B cell (primary cell): ENCODE measurements at places on chromosomes 2 and 18. TPM values are rescaled to one million over a fixed set of nuclear protein-coding genes. Genes with fewer than 3 reads are reported as not detected.

Gene STARD6
- not detected in 2 replicates for total RNA-seq

DNA sequence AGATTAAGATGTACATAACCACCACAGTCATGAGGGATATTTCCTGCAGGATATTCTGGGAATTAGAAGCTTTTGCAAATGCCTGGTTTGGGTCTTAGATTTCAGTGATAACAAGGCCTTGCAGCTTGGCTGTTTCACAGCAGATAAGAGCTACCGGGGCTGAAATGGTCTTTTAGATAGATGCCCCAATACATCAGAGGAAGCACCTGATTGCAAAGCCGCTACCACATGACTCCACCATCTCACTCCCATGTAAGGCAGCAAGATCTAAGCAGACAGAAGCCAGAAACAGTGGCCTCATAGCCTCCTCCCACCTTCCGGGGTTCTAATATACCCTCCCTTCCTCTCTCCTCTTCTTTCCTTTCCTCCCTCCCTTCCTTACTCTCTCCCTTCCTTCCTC is 31.1 kb upstream of the EPG5 start:
- no peak for DNase-seq

GRCh38 chr2:146949400-146949799 is 895.4 kb upstream of the ACVR2A start:
- no peak for DNase-seq

DNA sequence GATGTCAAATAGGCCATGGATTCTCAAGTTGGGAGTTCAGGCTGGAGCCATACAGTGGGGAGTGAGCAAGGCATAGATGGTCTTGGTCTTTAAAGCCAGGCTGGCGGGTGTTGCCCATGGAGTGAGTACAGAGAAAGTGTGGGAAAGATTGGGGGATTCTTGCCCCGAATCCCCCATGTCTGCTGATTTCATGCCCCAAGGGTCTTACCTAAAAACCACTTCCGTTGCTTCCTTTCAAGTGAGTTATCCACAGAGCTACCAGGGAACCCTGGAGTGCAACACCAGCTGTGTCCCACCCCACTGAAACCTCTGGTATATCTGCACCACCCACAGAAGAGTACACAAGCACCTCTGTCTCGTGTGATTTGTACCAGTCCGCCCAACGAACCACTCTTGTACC is 31.4 kb downstream of the FHOD3 start:
- no peak for DNase-seq

GRCh38 chr18:13289481-13290205 is 71.1 kb downstream of the LDLRAD4 start:
- no peak for DNase-seq

GRCh38 chr2:2647141-2647541 is 316.1 kb upstream of the MYT1L start:
- DNase-seq = no peak

Gene PARD3B
- total RNA-seq = not detected in 2 replicates
